SJCRH30 (cell line): ENCODE measurements at places on chromosomes 13 and 19. TPM values are rescaled to one million over a fixed set of nuclear protein-coding genes. Genes with fewer than 3 reads are reported as not detected.

The HIF3A gene
- total RNA-seq = 2.0 and 4.8 TPM in 2 replicates

The CYP4F3 gene
- not detected in 2 replicates for total RNA-seq

- H3K27ac ChIP-seq = no peak overlapping the region
- no peak for DNase-seq
- H3K27me3 ChIP-seq = no peaks in the 10 kb centered on the region
- H3K4me1 ChIP-seq = no peaks in the 10 kb centered on the region
Measured at GRCh38 chr13:40149611-40150274, 494.3 kb downstream of the COG6 start.

The EBI3 gene
- total RNA-seq = not detected in 2 replicates

DNA sequence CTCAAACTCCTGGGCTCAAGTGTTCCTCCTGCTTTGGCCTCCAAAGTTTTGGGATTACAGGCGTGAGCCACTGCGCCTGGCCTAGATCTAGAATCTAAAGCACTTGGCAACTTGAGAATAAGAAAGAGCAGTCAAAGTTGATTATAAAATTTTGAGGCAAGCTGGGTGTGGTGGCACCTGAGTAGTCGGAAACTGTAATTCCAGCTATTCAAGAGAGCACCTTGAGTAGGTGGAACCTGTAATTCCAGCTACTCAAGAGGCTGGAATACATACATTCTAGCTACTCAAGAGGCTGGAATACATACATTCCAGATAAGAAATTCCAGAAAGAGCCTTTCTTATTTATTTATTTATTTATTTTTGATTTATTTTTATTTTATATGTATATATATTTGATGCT is 8.3 kb upstream of the NAA16 start:
- no peaks in the 10 kb centered on the region for H3K36me3 ChIP-seq
- no peaks in the 10 kb centered on the region for H3K4me1 ChIP-seq
- H3K27me3 ChIP-seq = no peaks in the 10 kb centered on the region
- no peak overlapping the region for H3K27ac ChIP-seq

GRCh38 chr13:94825507-94825906 is 113.2 kb upstream of the SOX21 start:
- H3K27ac ChIP-seq = no peak overlapping the region
- H3K27me3 ChIP-seq = no peaks in the 10 kb centered on the region
- H3K36me3 ChIP-seq = no peaks in the 10 kb centered on the region

DNA sequence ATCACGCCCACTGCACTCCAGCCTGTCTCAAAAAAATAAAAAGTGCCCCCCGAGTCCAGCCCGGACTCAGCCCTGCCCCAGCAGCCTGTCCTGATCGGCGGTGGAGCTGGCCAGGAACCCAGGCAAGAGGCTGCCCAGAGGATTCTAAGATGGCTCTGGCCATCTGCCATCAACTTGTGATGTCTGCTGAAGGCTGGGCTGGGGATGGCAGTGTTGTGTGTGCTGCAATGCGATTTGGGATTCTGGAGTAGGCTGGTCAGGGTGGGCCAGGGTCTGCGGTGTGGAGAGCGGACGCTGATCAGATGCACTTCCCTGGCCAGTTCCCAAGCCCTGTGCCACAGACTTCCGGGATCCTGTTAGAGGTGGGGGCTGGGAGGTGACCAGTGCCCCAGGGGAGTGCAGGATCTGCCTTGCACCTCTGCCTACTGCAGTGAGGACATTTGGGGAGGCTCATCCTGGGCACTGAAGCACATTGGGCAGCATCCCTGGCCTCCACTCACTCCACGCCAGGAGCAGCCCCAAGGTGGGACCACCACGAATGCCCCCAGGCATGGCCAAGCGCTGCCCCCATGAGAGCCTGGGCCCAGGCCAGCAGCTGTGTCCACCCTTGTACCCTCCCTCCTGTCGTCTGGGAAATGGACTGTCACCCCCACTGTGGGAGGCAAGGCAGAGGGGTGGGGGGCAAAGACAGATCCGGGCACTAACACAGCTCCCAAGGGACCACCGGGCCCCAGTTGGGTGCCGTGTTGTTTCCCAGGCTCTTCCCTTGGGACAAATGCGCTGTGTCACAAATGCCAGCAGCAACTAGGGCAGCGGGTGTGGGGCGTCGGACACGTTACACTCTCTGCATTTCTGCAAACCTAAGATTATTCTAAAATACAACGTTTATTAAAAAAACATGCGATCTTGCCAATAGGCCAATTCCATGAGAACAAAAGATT is 3.4 kb upstream of the TBXA2R start:
- H3K36me3 ChIP-seq = peaks cover 7% of the 10 kb centered on the region; the same call in 1 of the 2 replicates
- no peak overlapping the region for H3K4me3 ChIP-seq
- peaks cover 9% of the 10 kb centered on the region; the same call in 1 of the 2 replicates for H3K27me3 ChIP-seq
- no peak overlapping the region for H3K27ac ChIP-seq
- DNase-seq = no peak

DNA sequence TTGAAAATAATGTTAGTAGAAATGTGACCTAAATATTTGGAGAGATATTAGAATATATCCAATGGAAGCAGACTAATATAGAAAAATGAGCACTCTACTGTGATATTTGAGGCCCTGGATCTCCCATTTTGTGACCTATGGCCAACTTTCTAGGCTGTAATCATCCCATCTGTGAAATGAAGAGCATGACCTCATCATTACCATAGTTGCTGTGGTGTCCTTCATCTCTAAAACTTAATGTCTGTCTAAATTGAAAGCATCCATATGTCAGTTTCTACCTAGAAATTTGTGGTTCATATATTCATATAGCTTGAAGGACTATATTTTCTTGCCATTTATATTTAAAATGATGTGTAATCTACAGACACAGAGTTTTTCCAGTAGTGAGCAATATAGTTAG is 41.6 kb downstream of the PAN3 start:
- no peak overlapping the region for H3K4me3 ChIP-seq
- no peaks in the 10 kb centered on the region for H3K27me3 ChIP-seq
- H3K4me1 ChIP-seq = no peaks in the 10 kb centered on the region
- no peak for DNase-seq
- H3K27ac ChIP-seq = no peak overlapping the region

GRCh38 chr13:94249512-94249911 is 230.0 kb downstream of the DCT start:
- H3K36me3 ChIP-seq = no peaks in the 10 kb centered on the region
- H3K4me3 ChIP-seq = no peak overlapping the region
- DNase-seq = peak; percentile 51
- no peak overlapping the region for H3K27ac ChIP-seq
- H3K4me1 ChIP-seq = peaks cover 26% of the 10 kb centered on the region
- H3K27me3 ChIP-seq = no peaks in the 10 kb centered on the region

The REEP6 gene
- total RNA-seq = 0.41 and 0.45 TPM in 2 replicates

GRCh38 chr13:60501236-60501635 is 104.2 kb downstream of the TDRD3 start:
- H3K36me3 ChIP-seq = peaks cover 9% of the 10 kb centered on the region; the same call in 1 of the 2 replicates
- no peaks in the 10 kb centered on the region for H3K27me3 ChIP-seq
- H3K4me1 ChIP-seq = no peaks in the 10 kb centered on the region
- H3K4me3 ChIP-seq = no peak overlapping the region
- DNase-seq = peak; percentile 2
- no peak overlapping the region for H3K27ac ChIP-seq

The VAV1 gene
- total RNA-seq = not detected in 2 replicates

DNA sequence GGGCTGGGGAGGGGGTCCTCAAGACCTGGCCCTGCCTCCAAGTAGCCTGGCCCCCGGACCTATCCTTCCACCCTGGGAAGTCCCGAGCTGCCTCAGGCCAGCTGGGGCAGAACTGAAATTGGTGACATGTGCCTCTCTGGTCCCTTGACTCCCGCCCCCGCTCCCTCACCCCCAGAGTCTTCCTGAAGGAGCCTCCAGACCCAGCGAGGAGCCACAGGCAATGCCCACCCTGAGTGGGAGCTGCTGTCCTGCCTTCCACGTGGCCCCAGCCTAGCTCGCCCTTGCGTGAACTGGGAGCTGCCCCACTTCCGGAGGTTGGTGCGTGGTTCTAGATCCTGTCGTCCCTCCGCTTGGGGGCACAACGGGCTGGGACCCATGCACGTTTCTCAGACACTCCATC is 34.6 kb downstream of the CEBPA start:
- no peaks in the 10 kb centered on the region for H3K36me3 ChIP-seq
- H3K27ac ChIP-seq = no peak overlapping the region
- no peak overlapping the region for H3K4me3 ChIP-seq
- DNase-seq = no peak
- H3K4me1 ChIP-seq = peaks cover 17% of the 10 kb centered on the region

DNA sequence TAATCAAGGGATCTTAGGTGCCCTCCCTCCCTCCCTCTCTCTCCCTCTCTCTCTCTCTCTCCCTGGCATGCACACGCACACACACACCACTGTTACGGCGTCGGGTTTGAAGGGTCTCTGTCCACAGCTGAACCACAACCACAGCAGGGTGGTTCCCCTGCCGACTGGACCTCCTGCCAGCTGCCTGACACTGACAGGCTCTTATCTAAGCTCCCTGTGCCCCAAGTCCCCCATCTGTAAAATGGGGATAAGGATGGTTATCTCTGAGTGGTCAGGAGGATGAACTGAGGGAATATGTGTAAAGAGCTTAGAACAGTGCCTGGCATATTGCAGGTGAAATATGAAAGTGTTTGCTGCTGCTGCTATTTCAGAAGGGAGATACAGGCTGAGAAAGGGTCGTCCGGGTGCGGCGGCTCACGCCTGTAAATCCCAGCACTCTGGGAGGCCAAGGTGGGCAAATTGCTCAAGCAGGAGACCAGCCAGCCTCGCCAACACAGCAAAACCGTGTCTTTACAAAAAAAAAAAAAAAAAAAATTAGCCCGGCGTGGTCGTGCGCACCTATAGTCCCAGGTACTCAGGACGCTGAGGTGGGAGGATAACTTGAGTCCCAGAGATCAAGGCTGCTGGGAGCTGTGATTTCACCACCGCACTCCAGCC is 852 bp upstream of the SHISA7 start:
- no peaks in the 10 kb centered on the region for H3K36me3 ChIP-seq
- no peaks in the 10 kb centered on the region for H3K27me3 ChIP-seq
- no peak for DNase-seq

GRCh38 chr13:26698392-26699196 is 62.0 kb downstream of the GPR12 start:
- DNase-seq = peak; percentile 74
- no peaks in the 10 kb centered on the region for H3K4me1 ChIP-seq
- H3K4me3 ChIP-seq = peak overlapping the region; percentile 41
- no peaks in the 10 kb centered on the region for H3K27me3 ChIP-seq

- no peaks in the 10 kb centered on the region for H3K4me1 ChIP-seq
- H3K27ac ChIP-seq = no peak overlapping the region
- H3K27me3 ChIP-seq = no peaks in the 10 kb centered on the region
- H3K4me3 ChIP-seq = no peak overlapping the region
Measured at GRCh38 chr19:15400521-15401396, 18.0 kb downstream of the AKAP8L start.

The TMEM255B gene
- not detected in 2 replicates for total RNA-seq

- H3K27ac ChIP-seq = peak overlapping the region; percentile 94
- DNase-seq = peak; percentile 34
- no peaks in the 10 kb centered on the region for H3K27me3 ChIP-seq
- H3K4me1 ChIP-seq = peaks cover 2% of the 10 kb centered on the region; the same call in 1 of the 2 replicates
- H3K36me3 ChIP-seq = peaks cover 24% of the 10 kb centered on the region
Measured at GRCh38 chr19:19321141-19321577, 530 bp downstream of the MAU2 start.

GRCh38 chr13:111278743-111279652 is 41.4 kb upstream of the TEX29 start:
- H3K4me1 ChIP-seq = no peaks in the 10 kb centered on the region
- no peak overlapping the region for H3K27ac ChIP-seq
- H3K36me3 ChIP-seq = peaks cover 2% of the 10 kb centered on the region
- no peak overlapping the region for H3K4me3 ChIP-seq
- no peak for DNase-seq

DNA sequence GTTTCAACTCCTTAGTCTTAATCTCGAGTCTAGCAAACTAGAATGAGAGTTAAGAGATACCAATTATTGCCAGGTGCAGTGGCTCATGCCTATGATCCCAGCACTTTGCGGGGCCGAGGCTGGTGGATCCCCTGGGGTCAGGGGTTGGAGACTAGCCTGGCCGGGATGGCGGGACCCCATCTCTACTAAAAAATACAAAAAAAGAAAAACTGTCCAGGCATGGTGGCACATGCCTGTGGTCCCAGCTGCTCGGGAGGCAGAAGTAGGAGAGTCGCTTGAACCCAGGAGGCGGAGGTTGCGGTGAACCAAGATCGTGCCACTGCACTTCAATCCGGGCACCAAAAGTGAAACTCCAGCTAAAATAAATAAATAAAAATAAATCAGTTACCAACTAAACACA is 1119.5 kb upstream of the ATXN8OS start:
- no peaks in the 10 kb centered on the region for H3K27me3 ChIP-seq
- DNase-seq = no peak
- no peaks in the 10 kb centered on the region for H3K36me3 ChIP-seq
- no peak overlapping the region for H3K27ac ChIP-seq
- no peaks in the 10 kb centered on the region for H3K4me1 ChIP-seq

The CATSPERD gene
- not detected in 2 replicates for total RNA-seq

GRCh38 chr19:38448225-38448624 is 14.7 kb downstream of the RYR1 start:
- no peak overlapping the region for H3K4me3 ChIP-seq
- no peaks in the 10 kb centered on the region for H3K4me1 ChIP-seq
- no peak overlapping the region for H3K27ac ChIP-seq
- H3K36me3 ChIP-seq = peaks cover 81% of the 10 kb centered on the region
- no peak for DNase-seq

DNA sequence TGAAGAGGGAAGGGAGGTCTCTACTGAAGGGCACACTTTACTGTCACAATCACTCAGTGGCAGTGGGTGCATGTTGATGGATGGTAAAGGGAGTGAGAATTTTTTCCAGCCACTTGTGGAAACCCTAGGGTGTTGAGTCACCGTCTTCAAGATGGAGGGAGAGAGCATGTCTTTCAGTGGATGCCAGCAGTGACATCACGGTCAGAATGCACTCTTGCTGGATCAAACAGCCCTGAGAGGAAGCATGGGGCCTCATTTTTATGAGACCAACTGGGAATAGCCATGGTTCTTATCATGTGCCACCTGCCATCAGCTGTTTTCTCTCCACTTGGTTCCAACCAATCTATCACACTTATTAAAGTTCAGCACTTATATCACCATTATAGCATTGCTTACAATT is 182.5 kb downstream of the KCNRG start:
- no peak for DNase-seq
- H3K4me1 ChIP-seq = no peaks in the 10 kb centered on the region
- no peak overlapping the region for H3K4me3 ChIP-seq

GRCh38 chr19:28171983-28172382 is 1041.0 kb downstream of the UQCRFS1 start:
- no peak overlapping the region for H3K4me3 ChIP-seq
- no peak overlapping the region for H3K27ac ChIP-seq
- H3K36me3 ChIP-seq = no peaks in the 10 kb centered on the region
- no peaks in the 10 kb centered on the region for H3K27me3 ChIP-seq
- H3K4me1 ChIP-seq = no peaks in the 10 kb centered on the region
- no peak for DNase-seq

GRCh38 chr19:44912854-44913253 is 1.6 kb upstream of the APOC1 start:
- H3K36me3 ChIP-seq = no peaks in the 10 kb centered on the region
- peaks cover 16% of the 10 kb centered on the region for H3K4me1 ChIP-seq
- H3K27me3 ChIP-seq = no peaks in the 10 kb centered on the region
- H3K4me3 ChIP-seq = no peak overlapping the region
- H3K27ac ChIP-seq = no peak overlapping the region

GRCh38 chr13:94673851-94674250 is 38.5 kb downstream of the SOX21 start:
- H3K4me3 ChIP-seq = no peak overlapping the region
- H3K27ac ChIP-seq = no peak overlapping the region
- no peak for DNase-seq
- H3K27me3 ChIP-seq = no peaks in the 10 kb centered on the region
- no peaks in the 10 kb centered on the region for H3K36me3 ChIP-seq

- no peak overlapping the region for H3K4me3 ChIP-seq
- no peaks in the 10 kb centered on the region for H3K4me1 ChIP-seq
- H3K27me3 ChIP-seq = no peaks in the 10 kb centered on the region
- no peak overlapping the region for H3K27ac ChIP-seq
- H3K36me3 ChIP-seq = peaks cover 71% of the 10 kb centered on the region
Measured at GRCh38 chr13:98802559-98802958, 50.1 kb upstream of the SLC15A1 start.
